Stimulated activated CD8-positive, alpha-beta memory T cell treated with anti-CD3 and anti-CD28 coated beads, Interleukin-12 subunit alpha, Interleukin-12 subunit beta, amount 100 ng/mL, for 4 hours (primary cell): ENCODE measurements at places on chromosomes 4 and X.

GRCh38 chr4:4248029-4248884, at the start of gene TMEM128:
Gene TMEM128, minus strand, starts transcription at chr4:4248223. Its CDS starts 21 bp downstream, at chr4:4248202.
- DNase-seq, result peak; percentile 83

- no peak for DNase-seq
These were observed 351.4 kb downstream of the KLHL13 start for GRCh38 chrX:117765211-117765610.

- DNase-seq, result no peak
These were observed 265.3 kb downstream of the ZNF674 start for GRCh38 chrX:46279925-46280313.

GRCh38 chrX:155857561-155857960, 23.6 kb upstream of the VAMP7 start:
- no peak for DNase-seq

GRCh38 chrX:20205927-20206708, 60.6 kb downstream of the RPS6KA3 start:
- DNase-seq, result no peak

DNA sequence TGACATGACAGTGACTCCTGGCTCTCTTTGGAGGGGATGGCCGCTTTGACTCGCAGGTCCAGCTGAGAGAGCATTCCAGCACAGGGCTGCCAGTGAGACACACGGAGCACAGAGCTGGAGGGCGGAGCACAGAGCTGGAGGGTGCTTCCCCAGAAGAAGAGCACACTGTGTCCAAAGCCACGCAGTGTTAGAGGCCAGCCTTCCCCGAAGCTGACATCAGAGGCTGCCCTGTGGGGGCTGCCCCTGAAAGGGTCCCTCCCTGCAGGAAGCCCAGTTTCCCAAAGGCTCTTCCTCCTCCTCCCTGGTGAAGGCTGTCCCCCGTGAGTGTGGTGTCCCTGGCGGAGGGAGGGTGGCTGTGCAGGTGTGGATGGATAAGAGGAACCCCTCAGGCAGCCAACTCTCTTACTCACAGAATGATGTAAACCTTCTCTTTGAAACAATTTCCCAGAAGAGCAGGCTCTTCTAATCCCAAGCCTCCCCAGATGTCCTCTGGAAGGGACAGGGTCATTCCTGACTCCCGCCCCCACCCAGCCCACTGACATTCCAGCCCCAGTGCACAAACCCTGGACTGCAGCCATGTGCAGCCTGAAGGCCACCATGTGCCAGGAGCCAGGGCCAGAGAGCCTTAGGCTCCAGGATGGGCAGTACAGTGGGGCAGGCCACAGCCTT, 53.4 kb downstream of the PSAPL1 start:
- DNase-seq, result no peak

DNA sequence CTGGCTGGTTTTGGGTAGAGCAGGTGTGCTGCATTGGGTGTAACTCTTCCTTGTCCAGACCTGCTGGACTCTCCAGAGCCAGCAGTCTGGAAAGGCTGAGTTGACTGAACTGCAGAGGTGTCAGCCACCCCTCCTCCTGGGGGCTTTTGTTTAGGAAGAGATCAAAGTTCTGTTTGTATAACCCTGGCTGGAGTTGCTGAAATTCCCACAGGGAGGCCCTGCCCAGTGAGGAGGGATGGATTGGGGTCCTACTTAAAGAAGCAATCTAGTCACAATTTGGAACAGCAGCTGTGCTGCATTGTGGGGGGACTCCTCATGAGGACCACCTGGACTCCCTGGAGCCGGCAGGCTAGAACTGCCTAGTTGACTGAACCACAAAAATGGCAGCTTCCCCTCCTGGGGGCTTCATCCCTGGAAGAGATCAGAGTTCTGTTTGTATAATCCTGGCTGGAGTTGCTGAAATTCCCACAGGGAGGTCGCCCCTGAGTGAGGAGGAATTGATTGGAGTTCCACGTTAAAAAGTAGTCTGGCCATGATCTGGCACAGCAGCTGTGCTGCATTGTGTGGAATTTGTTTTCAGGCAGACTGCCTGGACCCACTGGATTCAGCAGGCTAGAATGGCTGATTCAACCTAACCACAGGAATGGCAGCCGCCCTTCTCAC, 264.9 kb upstream of the ZC4H2 start:
- DNase-seq, result no peak

- no peak for DNase-seq
These were observed 1.4 kb downstream of the PAQR3 start for GRCh38 chr4:78937837-78938236.

- no peak for DNase-seq
These were observed 134.2 kb downstream of the PWWP3B start for GRCh38 chrX:106302304-106302703.

DNA sequence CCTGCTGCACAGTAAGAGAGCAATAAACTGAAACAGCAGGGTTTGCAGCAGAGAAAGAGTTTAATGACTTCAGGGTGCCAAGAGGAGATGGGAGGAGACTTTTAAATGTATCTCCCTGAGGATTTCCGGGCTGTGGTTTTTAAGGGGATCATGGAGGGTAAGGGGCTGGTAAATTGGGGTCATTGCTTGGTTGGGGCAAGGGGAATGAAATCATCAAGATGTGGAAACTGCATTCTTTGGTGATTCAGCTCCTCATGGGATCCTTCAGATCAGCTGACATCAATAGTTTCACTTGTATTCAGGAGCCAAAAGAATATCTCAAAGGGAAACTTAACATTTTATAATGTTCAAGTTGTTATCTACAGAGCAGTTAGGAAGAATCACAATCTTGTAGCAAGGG, 174.3 kb upstream of the ANXA10 start:
- no peak for DNase-seq

- DNase-seq, result no peak
These were observed 55.5 kb downstream of the LUZP4 start for GRCh38 chrX:115344885-115345614.

DNA sequence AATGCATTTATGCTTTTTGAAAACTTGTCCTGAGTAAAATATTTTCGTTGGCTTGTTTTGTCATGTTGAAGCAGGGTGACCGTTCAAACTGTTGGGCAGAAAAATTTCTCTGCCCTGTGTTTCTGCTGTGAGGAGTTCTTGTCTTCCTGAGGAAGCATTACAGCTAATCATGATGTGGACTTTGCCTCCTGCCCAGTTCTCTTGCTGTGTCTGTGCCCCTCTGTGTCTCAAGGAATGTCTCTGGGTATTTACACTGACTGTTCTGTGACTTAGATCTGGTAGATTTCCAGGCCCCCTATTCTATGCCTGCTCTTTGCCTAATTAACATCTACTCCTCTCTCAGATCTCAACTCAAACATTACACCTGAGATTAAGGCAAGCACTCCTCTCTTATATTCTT, 30.4 kb upstream of the RPL34 start:
- DNase-seq, result no peak

GRCh38 chr4:36000941-36001557, 243.3 kb downstream of the ARAP2 start:
- DNase-seq, result no peak

GRCh38 chrX:4710618-4711433, 997.4 kb upstream of the PRKX start:
- no peak for DNase-seq

DNA sequence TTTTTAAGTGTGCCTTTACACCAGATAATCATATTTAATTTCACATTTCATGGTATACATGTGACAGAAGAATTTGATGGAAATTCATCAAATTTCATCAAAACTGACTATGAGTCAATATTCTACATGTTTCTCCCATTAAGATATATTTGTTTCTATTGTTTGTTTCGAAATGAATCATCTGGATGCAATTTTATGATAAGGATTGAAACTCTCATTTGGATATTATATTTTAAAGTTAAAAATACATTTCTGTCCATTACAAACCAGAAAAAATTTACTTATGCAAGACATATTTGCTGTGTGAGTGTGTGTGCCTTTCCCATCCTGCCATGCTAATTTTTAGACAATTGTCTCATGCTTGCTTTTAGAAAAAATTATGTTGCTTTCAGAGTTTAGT, 52.2 kb downstream of the SULT1B1 start:
- DNase-seq, result no peak

DNA sequence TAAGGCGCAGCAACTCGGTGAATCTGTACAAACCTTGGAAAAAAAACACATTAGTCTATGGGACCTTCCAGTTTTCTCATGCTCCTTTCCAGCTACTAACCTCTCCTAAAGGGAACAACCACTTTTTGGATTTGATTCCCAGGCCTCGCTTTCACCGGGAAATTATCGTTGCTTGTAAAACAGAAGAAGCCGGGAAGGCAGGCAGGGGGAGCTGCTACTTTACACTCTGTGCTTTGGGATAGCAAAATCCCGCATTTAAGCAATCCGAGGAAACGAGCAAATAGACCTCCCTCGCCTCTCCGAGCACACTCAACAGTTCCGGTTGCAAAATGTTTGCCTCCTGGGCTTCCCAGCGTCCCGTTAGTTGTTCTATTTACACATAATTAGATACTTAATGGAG, 1.2 kb downstream of the CD38 start:
- no peak for DNase-seq

GRCh38 chr4:129014566-129015509, 78.5 kb downstream of the SCLT1 start:
- DNase-seq, result no peak

DNA sequence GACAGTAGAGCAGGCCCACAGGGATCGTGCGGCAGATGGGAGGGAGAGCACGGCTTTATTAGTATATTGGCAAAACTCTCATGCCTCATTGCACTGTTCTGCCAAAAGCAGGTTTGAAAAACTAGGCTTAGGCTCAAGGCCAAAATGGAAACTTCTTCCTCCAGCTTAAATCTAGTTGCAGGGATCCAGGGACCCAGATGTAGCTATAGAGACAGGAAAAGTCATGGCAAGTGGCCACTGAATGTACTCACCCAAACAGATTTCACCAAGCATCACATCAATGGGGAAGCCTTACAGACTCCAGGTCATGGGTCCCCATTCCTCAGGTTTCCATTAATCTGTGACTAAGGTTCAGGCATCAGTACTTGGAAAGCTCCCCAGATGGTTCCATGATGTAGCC, 149.2 kb downstream of the STK32B start:
- no peak for DNase-seq

DNA sequence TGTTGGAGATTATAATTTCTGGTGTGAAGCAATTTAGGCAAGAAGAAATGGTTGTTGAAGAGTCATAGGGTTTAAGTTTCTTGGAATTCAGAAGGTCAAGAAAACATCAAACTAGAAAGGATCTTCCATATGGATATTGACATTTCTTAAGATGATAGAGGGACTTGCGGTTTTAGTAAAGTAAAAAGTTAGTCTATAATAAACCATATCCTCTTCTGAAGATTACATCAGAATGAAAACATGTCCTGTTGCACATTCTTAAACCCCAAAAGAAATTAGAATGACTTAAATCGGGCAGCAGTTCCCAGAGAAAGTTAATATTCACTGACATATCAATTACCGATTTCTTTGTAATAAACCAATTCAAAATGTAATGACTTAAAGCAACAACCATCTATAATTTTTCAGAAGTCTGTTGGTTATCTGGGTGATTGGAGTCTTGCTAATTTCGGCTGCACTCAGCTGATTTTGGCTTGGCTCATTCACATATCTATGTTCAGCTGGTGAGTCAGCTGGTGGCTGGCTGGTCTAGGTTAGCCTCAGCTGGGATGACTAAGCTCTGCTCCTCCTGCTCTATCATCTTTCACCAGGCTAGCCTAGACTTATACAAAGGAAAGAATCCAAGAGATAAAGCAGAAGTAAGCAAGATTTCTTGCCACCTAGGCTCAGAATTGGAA, 24.4 kb upstream of the DYNLT3 start:
- DNase-seq, result no peak

GRCh38 chr4:183182873-183183725, 84.0 kb downstream of the WWC2 start:
- DNase-seq, result no peak

DNA sequence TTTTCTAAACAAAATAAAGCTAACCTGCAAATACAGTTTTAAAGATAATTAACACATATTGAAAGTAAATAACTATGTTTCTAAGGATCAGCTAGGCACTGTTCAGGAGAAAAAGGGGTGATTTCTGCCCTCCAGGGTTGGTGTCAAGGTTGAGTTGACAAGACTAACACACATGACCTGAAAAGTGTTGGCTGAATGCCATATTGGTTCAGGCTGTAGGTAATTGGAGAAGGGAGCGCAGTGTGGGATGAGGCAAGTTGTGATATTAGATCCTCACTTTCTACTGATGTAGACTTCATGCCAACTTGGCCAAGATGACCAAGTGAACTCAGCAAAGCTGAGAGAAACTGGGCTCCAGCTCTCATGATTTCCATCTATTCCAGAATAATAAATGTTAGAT, 42.2 kb downstream of the PPM1K start:
- no peak for DNase-seq

GRCh38 chr4:2732526-2732925, 23.6 kb downstream of the TNIP2 start:
- no peak for DNase-seq
